Foreskin fibroblast (primary cell): ENCODE measurements at places on chromosomes 3 and 15.
A peak's percentile ranks its signal among the peaks of the same experiment; 100 is the strongest.

GRCh38 chr3:38136393-38136776 is 542 bp downstream of the ACAA1 start:
- peak; percentile 68 for DNase-seq

DNA sequence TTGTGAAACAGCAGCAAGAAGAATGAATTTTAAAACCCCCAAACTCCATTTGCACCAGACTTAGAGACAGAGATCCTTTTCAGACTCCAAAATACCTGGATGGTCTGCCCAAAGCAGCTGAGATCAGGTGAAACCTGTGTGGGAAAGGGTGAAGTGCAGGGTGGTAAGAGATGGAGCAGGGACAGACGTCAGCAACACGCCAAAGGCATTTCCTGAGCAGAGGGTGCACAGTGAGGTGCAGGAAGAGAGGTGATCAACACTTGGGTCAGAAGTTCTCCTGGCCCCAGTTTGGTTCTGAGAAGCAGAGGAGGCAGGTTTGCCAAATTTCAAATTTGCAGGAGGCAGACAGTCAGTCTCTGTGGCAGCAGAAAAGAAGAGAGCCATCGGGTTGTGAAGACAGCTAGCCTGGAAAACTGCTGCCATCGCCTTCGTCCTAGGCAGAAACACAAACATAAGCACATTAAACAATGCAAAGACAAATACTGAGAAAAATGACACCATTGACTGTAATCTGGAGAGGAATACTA is 9.8 kb downstream of the CCR4 start:
- no peak for DNase-seq

GRCh38 chr3:37626736-37627565 is 234.7 kb upstream of the CTDSPL start:
- DNase-seq = no peak

DNA sequence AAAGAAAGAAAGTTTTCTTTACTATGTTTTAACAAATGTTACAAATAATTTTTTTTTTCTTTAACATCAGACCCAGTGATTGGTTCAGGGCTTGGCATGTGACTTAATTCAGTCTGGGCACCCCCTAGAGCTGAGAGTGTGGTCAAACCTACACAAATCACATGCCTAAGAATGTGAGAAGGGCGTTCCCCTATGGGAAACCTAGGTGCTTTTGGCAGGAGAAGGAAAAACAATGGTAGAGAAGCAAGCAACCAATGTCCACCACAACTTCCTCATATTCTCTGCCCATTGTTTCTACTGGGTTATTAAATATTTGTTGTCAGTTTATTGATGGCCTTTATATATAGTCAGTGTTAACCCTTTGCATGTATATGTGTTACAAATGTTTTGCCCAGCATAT is 21.4 kb upstream of the PIAS1 start:
- no peak for DNase-seq

DNA sequence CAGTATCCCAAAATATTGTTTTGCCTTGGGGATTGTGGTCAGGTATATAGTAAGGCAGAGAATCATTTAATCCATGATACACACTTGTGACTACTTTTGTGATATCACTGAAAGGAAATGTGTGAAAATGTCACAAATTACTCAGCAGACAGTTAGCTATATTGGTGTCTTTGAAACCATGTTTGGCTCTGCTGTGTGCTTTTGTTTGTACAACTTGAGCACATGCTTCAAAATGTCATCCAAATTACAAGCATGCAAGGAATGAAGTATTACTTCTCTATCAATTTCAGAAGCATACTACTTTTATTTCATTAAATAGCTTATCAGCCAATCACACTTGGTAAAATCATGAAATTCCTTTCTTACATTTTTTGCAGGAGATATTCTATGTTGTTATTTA is 619.0 kb upstream of the AGTR1 start:
- DNase-seq = no peak

GRCh38 chr3:141945726-141946485 is 69.5 kb downstream of the ATP1B3 start:
- DNase-seq = no peak

- no peak for DNase-seq
Measured at GRCh38 chr3:5165698-5166097, 21.8 kb upstream of the EDEM1 start.
